NK-92 treated with Interleukin-12 subunit alpha and Interleukin-12 subunit beta, amount 100 ng/mL, for 24 hours (cell line): ENCODE measurements at places on chromosomes 2 and 18.

DNA sequence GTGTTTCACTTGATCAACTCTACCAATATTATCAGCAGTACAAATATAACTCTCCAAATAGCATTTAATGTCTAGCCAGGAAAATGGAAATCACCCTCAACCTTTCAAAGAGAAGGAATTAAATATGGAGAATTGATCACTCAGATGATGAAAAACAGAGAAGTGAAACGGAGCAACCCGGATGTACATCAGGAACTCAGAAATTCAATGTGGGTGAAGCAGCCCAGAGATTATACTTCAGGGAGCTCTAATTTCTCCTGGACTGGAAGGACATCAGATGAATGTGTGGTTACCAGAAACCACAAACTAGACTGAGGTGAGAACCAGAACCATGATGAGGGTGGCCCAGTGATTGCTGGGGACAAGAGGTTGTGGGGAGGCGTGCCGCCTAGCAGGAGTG is 35.5 kb upstream of the COBLL1 start:
- no peak for DNase-seq

GRCh38 chr2:26811791-26812694 is 26.2 kb downstream of the CENPA start:
- DNase-seq = no peak

GRCh38 chr2:171574149-171574795 is 52.0 kb downstream of the CYBRD1 start:
- DNase-seq = peak; percentile 55

DNA sequence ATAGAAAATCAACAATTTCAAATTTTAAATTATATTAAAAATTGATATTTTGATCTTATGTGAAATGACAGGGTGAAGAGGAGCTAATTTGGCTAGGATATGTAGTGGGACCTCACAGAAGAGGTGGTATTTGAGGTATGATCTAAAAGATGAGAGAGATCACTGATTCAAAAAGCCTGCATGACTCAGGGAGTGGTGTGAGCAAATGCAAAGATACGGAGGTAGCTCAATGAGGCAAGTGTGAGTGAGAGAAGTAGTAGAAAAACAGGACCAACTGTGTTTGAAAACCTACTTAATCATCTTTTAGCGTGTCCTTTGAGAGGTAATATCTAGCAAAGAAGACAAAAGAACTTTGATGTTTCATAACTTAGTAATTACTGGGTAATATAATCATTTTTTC is 557.5 kb downstream of the DSC3 start:
- no peak for DNase-seq

DNA sequence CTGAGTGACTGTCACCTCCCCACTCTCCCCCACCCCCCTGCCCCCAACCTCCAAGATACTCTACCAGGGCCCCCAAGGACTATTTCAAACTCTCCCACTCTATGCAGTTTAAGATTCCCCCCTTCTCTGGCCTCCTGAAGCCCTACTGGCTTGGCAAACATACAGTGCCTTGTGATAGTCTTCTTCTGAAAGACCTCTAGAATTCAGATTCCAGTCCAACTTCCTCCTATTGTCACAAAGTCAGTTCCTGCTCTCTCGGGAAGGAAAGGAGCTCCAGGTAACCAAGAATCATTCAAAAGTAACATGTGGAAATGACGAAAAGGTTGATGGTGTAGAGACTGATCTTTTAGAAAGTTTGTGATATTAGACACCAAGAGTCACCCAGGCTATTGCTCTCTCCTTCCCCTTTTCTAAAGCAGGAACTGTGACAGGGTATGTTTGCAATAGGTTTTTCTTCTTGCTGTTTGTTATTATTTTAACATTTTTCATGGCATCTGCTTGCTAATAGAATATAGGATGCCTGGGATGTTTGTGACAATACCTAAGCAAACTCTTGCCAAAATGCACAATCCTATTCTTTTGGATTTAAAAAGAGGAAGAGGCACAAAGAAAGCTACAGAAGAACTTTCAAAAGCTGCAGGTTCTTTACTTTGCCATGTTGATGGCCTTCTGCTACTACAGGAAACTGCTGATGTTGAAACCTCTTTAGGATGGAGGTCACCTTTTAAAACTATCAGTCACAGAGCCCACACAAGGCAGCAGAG is 93.5 kb upstream of the MGAT4A start:
- DNase-seq = no peak

GRCh38 chr18:54210463-54210862 is 14.0 kb downstream of the MBD2 start:
- no peak for DNase-seq

- no peak for DNase-seq
Measured at GRCh38 chr2:26612034-26612433, 29.1 kb downstream of the CIB4 start.

- DNase-seq = no peak
Measured at GRCh38 chr2:178666458-178666857, 140.8 kb downstream of the TTN start.

- DNase-seq = no peak
Measured at GRCh38 chr2:44324971-44325426, 36.3 kb downstream of the PREPL start.
